ENCODE measurements at places on chromosomes 12 and 14.

DNA sequence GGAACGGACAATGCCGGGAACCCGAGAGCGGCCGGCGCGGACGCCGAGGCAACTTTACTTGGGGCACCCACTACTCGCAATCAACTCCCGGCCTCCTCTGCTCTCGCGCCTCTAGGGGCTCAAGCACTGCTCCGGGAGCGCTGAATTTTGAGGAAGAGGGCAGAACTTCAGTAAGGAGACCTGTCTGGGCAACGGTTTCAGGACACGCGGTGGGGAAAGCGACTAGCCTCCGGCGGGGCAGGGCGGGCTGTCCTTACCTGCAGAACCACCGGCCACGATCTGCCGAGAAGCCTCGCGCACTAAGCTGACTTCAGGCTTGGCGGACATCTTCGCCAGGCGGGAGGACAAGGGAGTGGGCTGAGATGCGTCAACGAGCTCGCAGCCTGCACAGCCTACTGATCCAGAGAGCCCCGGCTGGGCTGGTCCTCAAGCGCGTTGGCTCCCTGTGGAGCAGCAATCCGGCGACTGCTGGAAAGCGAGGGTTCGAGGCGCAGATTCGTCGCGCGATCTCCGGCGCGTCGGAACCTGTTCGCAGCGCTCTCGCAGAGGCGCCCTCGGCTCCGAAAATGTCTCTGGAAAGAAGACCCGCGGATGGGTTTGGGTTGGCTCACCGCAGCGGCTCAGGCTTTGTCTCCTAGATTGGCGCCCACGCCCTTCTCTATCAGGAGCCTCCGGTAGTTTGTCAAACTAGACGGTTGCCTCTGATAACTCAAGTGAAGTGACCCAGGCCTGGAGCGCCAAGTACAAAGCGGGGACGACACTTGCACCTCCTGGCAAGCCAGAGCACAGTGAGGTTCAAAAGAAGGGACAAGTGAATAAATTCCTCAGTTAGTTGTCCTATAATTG, at the start of gene SLC25A21:
Gene SLC25A21, minus strand, starts transcription at position 583 of the 846 bp plus-strand sequence.
- no peak for DNase-seq

DNA sequence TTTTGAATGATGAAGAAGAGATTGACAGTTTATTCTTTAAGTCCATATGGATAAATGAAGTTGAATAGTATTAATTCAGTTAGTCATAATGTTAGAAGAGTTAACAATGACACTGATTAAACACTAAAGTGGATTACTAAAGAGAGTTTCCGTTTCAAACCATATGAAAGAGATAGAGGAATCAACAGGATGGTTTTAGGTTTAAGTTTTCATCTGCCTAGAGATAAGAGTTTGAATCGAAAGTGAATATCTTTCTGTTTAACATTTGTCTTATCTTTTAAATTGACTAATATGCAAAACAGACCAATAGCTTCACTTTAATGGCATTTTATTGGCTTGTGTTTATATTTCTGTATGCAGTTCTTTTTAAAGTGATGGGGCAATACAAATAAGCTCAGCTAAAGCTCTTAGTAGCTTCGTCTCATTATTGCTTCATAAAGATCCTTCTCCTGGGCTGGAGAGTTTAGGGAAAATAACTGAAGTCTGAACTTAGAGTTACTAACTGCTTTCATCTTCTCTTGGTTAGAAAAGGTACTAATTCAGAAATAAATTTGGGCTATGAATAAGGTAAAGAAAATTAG, 66.0 kb downstream of the MIPOL1 start:
- no peak for DNase-seq

- no peak for DNase-seq
These were observed 20.5 kb downstream of the CCND2 start for GRCh38 chr12:4293966-4294505.

DNA sequence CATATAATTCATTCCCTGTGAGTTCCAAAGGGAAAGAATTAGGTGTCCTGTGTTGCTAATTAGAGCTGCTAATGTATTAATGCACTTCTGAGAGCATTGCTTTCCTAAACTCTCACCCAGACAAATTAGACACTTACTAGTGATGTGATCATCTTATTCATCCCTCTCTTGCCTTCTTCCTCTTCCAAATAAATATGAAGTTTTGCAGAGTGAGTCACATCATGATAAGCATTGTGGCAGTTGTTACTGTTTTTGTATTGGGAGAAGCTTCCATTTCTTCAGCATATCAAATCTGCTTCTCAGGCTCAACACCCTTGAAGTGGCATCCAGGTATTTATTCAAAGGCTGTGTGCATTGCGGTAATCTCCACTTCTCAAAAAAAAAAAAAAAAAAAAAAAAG, 37.3 kb upstream of the E2F7 start:
- no peak for DNase-seq

All from stimulated activated CD4-positive, alpha-beta T cell treated with anti-CD3 and anti-CD28 coated beads, Interleukin-2, amount 100 ng/mL, for 48 hours (primary cell).